ENCODE measurements at places on chromosomes 12 and 14.

- no peak for DNase-seq
These were observed 166.5 kb upstream of the RASSF8 start for GRCh38 chr12:25792031-25792430.

- no peak for DNase-seq
These were observed 7.6 kb upstream of the STAT6 start for GRCh38 chr12:57118711-57119271.

DNA sequence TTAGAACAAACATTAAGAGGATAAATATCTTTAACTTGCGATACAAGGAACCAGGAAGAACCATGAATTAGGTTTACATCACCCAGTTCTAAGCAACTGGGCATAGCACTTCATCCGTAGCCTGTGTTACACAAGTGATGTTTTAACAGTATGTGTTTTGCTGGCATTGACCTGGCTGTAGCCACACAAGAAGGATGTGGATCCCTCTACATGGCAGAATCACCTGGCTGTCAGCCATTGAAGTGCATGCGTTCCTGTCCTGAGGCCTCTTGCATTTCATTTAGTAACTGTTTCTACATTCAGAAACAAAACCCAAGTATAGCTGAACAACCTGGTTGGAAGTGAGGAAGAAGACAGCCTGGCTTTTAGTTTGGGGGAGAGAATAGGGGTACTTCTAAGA, 72.2 kb downstream of the TGFB3 start:
- DNase-seq = no peak

DNA sequence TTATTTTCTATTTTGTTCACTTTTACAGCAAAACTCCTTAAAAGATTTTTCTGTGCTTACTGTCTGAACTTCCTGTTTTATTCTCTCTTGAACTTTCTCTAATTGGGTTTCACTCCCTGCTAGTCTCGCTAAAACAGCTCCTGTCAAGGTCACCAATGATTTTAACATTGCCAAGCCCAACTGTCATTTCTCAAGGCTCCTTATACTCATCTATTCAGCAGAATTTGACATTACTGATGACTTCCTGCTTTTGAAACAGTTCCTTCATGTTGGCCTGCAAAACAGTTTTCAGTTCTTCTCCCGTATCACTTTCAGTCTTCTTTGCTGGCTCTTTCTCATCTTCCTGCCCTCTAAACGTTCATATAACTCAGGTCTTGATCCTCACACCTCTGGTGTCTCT, 268.5 kb upstream of the USP15 start:
- DNase-seq = no peak

DNA sequence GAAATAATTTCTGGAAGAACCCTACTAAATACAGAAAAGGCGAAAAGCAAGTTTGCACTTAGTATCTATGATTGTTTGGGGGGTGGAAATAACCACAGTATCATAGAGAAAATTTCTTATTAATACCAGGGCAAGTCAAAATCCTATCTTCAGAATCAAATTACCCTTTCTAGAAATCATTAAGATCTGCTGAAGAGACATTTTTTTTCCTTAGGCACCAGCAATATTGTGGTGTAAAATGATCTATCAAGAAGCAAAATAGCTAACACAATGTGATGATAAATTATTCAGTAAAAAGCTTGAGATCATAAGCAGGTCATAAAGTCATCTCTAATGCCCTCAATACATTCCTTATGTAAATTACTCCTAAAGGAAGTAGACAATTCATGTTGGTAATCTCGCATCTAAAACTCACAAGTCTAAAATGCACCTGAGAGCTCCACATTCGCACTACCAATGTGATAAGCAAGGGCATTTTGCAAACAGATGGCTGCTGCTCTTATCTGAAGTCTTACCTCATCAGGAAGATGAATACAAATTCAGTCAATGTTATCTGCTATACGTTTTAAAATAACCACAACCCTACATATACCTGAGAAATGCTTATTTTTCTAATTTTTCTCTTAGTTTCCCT, 14.6 kb downstream of the HEATR5A start:
- no peak for DNase-seq

DNA sequence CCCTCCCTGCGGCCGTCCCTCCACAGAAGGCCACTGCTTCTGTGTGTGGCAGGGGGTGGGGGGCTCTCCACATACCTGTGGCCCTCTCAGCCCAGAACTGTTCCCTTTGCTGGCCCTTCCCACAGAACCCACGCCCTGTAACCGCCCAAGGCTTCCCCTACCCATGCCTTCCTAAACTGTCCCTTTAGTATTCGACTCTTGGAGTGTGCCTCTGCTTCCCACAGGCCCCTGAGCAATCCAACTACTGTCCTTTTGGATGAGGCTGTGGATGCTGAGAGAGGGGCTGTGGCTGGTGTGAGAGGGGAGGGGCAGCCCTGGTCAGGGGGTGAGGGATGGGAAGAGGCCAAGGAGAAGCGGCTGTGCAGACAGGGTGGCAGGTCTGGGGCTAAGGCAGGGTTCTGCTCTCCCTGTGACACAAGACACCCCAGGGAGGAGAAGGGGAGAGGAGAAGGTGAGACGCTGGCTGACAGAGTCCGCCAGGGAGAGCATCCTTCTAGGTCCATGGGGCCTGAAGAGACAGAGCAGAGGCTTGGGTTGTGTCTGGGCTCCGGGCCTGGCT, 46.0 kb downstream of the DLK1 start:
- no peak for DNase-seq

DNA sequence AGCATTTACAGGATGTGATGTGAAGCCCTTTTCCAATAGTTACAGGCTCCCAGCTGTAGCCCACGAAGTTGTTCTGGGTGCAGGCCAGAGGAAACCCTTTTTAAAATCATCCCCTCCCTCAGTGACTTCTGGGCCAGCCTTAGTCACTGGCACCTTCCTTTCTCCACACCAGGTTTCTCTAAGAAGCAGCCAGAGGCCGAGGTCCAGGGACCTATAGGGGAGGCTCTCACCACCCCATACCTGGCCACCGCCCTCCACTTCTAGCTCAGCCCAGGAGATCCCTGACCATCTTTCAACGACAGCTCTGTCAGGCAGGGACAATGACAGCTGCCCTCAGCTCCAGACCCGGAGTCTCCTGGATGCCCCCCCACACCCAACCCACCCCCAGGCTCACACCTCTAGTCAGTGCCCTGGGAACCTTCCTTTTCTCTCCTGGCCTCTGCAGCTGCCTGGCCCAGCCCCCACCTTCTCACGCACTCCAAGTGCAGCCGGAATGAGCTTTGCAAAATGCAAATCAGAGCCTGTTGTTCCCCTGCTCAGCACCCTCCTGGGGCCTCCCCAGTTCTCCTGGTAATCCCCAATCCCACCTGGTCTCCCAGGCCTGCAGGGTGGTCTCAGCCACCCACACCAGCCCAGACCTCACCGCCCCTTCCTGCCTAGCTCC, 46.7 kb downstream of the TESC start:
- DNase-seq = no peak

DNA sequence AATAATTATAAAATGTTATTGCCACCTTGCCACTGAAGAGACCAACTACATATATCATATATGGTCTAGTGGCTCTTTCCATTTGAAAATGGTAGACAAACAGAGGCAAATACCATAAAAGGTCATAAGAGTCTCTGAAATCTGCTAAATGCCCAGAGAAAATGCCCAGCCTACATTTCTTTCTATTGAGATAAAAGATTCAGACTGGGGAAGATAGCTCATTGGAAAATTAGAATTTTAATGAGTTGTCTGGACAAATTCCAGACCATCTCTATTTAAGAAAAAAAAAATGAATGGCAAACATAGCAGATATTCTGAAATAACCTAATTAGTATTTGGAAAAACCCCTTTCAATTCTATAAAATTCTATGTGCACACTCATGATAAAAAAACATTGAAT, 79.9 kb upstream of the BBS10 start:
- DNase-seq = no peak

DNA sequence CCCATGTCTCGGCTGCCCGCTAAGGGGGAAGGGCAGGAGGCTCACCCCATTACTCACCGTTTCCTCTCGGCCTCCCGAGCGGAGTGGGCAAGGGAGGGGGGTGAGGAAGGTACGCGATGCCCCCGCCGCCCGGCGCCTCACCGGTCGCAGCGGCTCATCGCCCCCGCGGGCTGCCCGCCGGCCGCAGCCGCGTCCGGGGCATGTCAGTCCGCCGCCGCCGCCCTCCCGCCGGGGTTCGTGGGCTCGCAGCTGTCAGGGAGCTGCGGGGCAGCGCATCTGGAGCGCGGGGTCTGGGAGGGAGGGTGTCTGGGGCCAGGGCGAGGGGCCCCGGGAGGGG, 461 bp downstream of the SLC8A3 start:
- no peak for DNase-seq

GRCh38 chr12:85363382-85364190, 83.6 kb downstream of the ALX1 start:
- no peak for DNase-seq

DNA sequence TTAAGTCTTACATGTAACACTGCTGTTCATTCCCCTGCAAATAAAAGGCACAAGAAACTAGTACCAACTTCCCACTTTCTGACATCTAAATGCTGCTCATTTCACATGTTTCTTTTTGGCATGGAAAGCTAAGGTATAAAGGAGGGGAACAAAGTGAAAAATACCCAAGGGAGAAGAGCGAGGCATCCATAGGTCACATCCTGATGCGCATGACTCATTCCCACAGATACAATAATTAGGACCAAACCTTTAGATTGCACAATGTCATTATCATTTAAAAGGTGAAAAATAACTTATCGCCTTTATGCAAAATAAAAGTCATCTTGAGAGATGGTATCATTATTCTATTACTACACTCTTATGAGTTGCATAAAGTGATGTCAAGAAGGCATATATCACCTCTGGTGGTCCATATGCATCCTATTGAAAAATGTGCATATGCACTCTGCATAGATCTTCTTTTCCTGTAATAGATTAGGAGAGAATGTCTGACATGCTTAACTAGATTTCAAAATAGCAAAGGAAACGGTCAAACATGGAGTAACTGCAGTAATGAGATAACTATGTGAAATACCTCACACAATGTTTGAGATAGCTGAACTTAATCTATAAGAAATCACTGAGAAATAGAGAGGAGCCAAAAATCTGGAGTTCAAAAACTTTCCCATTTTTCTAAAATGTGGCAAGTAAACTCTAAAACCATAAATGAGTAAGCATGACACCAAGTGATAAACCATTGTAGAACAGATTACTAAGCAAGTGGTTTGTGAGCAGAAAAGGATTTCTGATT, 382.5 kb upstream of the TMTC1 start:
- no peak for DNase-seq

DNA sequence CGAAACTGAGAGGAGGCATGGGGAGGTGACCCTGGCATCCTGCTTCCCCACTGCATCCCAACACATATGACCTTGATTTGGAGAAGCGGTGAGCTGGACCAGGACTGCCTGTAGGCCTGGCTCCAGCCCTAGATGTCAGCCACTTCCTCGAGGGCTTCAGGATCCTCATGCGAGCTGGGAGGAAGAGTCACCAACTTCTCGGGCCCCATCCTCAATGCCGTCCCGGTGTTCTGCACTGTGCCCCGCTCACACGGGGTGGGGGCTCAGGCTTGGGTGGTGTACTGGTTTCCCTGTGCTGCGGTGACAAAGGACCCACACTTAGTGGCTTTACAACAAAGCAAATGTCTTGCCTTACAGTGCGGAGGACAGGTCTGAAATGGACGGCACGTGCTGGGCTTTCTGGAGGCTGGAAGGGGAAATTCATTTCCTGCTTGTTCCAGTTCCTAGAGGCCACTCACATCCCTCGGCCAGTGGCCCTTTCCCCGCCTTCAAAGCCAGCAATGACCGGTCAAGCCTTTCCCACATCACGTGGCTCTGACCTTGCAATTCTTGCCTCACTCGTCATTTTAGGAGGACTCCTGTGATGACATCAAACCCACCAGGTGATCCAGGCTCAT, 298.1 kb upstream of the RTL1 start:
- DNase-seq = no peak

GRCh38 chr12:62370189-62370588, 96.4 kb upstream of the MON2 start:
- no peak for DNase-seq

GRCh38 chr12:1573960-1574864, 20.2 kb downstream of the FBXL14 start:
- no peak for DNase-seq

GRCh38 chr14:74429221-74429691, 3.2 kb upstream of the SYNDIG1L start:
- no peak for DNase-seq

DNA sequence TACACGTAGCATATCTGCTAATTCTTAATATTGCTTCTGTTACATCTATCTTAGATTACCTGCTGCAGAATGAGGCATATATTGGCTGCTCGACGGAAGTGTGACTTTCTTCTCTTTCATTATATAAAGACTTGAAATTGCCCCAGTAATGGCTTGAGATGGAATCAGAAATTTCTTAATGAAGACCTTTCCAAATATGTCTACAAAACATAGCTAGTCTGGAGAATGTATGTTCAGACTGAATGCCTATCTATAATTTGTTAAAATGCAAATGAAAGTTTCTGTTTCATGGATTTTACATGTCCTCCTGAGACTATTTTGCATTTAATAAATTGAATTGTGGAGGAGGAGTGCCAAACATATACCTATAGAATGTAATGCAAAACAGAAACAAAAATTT, at the start of gene TAS2R10:
TAS2R10 (minus strand) TSS at position 101 of the 400 bp plus-strand sequence; CDS start at position 12, 89 bp downstream.
- DNase-seq = no peak

DNA sequence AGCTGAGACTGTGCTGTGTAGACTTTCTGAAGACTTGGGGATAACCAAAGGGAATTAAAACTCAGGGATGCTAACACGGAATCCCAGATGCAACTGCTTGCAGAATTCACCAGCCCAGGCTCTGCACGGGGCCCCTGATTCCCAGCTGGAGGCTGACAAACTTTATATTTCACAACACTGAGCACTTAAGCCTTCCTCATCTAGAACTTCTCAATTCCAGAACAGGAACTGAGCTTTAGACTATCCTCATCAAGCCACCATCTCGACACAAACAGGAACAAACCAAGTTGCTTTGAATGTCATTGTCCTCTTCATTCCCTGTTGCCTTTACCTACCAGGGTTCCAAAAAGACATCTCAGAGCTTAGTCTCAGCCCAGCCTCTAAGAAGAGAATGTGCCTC, 22.2 kb downstream of the CCDC63 start:
- no peak for DNase-seq

GRCh38 chr12:96850676-96851075, 56.4 kb upstream of the NEDD1 start:
- no peak for DNase-seq

DNA sequence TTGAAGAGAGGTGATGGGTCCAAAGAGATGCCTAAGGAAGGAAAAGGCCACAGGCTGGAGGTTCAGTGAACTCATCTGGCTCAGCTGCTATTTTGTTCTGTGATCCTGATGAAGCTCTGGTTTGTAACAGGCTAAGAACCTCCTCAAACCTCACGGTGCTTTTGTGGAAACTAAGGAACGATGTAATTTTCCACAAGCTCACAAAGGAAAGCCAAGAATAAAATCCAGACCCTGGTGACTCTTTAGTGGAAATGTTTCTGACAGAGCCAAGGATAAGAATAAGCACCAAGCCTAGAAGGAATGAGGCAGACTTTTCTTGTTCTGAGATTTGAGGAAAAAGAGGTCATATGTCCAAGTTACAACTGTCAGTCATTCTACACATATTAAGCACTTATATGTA, 93.6 kb downstream of the SLC24A4 start:
- no peak for DNase-seq

GRCh38 chr12:44875417-44875953, 630 bp downstream of the NELL2 start:
- peak; percentile 49 for DNase-seq
